Activated T-cell treated with anti-CD3 and anti-CD28 coated beads, Interleukin-2, amount 50 U/mL, for 24 hours (primary cell): ENCODE measurements at places on chromosomes 2 and 18.

- no peak for DNase-seq
Measured at GRCh38 chr2:181164699-181165098, 184.3 kb downstream of the UBE2E3 start.

DNA sequence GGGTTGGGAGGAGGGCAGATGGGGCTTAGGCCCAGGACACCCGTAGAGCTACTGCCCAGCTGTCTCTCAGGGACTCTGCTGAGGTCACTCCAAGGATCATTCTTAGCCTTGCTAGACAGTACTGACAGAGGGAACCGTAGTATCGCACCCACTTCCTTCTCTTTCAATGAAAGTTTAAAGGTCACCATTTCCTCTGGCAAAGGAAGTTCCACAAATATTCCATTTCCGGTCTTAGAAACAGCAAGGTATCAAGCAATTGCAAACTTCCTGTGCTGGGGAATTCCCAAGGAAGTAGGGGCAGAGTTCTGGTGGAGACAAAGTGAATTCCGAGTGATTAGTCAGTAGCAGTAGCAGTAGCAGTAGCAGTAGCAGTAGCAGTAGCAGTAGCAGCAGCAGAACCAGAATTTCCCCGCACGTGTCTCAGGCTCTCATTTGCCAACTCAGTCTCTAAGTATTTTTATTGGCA is 24.7 kb downstream of the IL1B start:
- DNase-seq = no peak

GRCh38 chr2:36530178-36530982 is 67.6 kb downstream of the FEZ2 start:
- DNase-seq = no peak

DNA sequence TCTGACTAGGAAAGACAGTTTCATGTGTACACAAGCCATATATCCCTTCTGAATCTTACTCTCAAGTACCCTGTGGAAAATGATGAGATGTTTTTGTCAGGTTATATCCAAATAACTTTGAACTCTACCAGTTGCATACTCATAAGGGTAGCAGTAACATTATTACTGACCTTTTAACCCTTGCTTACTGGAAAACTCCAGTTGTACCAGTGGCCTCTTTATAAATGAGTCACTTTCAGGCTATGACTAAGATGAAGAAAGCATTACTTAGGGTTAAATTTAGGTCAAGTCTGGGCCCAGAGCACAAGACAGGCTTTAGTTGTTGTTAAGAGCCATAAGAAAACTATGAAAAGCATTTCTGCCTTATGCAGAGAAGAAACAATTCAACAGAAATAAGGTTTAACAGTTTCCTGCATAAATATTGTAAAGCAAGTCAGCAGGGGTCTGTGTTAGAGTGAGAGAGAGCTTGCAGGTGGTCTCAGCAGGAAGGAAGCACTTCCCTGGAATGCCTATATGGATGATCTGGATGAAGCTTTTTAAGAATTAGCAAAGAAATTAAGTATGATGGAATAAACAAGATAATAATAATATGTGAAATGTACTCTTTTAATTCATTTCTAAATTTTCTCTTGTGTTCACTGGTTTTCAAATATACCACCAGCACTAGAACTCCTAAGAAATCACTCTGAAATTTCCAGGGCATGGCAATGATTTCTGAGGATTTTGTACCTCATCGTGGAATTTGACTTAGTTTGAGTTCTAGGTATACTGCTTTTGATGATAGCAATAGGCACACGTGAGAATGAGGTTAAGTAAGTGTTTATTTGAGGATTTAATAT is 126.6 kb downstream of the UBE2E3 start:
- no peak for DNase-seq

GRCh38 chr2:104528101-104528500 is 325.8 kb upstream of the POU3F3 start:
- no peak for DNase-seq

GRCh38 chr2:173990970-173991819 is 26.0 kb upstream of the SP3 start:
- no peak for DNase-seq
